AG04450 (cell line): ENCODE measurements at places on chromosomes 2 and 18.

GRCh38 chr18:46575851-46576250 lies 81.2 kb downstream of the LOXHD1 start:
- no peak for DNase-seq

DNA sequence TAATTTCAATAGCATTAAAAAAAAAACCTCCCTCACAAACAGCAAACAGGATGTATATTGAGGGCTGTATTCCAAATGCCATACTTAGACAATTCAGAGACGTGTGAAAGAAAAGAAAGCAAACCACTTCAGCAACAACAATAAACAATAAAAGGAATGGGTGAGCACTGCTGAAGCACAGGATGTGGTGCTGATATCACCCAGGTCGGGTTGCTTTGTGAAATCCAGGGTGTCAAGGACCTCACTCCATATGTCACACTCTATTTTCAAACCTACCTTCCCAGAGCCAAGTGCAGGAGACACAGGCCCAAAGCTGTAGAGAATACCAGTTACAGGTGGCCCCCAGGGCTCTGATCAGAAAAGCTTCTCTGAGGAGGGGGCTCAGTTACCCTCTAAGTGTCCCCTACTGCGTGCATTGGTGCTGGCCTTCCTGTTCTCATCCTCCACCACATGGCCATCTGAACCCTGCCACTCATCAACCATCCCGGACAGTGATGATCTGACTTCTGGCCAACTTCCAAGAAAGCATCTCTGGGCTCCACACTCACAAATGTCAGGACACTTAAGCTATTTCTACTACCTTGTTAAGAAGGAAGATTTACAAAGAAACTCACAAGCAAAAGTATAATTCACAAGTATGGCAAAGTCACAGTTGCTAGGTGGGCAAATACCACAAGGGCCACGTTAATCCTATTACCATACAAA lies 363.0 kb downstream of the SS18 start:
- DNase-seq, result no peak

- DNase-seq, result no peak
These were observed 104.5 kb upstream of the MCFD2 start for GRCh38 chr2:47019961-47020681.

DNA sequence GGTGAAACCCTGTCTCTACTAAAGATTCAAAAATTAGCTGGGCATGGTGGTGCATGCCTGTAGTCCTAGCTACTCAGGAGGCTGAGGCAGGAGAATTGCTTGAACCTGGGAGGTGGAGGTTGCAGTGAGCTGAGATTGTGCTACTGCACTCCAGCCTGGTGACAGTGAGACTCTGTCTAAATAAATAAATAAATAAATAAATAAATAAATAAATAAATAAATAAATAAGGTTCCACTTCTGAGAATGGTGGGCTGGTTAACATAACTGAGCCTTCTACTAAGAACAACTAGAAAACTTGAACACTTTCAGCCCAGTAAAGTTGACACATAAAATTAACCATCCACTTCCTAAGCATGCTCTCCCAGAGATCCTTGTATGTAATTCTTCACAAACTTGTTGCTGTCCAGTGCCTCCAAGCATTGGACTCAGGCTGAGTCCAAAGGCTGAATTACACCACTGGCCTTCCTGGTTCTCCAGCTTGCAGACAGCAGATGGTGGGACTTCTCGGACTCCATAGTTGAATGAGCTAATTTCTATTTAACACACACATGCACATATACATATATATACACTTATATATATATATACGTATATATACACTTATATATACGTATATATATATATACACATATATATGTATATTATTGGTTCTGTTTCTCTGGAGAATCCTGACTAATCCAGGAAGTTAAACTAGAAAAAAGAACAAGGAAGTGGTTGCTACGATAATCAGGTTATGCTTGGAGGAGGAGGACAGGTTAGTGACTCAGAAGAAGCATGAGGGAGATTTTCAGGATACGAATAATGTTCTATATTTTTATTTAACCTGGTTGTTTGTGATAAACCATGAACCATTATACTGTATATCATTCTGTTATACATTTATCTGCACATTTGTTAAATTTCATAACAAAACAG lies 348.8 kb downstream of the METTL4 start:
- DNase-seq, result no peak

DNA sequence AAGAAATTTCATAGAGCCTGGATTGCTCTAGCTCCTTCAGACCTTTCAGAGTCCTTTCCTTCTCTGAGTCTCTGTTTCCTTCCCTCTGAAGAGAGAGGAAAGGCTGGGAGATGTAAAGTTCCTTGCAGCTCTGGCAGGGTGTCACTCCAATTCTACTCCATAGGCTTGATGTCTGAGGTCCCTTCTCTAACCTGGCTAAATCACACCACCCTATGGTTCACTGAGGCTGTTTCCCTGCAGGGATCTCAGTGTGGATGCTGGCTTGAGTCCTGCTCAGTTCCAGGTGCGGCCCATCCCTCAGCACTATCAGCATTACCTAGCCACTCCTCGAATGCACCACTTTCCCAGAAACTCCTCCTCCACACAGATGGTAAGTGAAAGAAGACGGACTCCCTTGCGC lies 209.7 kb downstream of the LOXHD1 start:
- no peak for DNase-seq

DNA sequence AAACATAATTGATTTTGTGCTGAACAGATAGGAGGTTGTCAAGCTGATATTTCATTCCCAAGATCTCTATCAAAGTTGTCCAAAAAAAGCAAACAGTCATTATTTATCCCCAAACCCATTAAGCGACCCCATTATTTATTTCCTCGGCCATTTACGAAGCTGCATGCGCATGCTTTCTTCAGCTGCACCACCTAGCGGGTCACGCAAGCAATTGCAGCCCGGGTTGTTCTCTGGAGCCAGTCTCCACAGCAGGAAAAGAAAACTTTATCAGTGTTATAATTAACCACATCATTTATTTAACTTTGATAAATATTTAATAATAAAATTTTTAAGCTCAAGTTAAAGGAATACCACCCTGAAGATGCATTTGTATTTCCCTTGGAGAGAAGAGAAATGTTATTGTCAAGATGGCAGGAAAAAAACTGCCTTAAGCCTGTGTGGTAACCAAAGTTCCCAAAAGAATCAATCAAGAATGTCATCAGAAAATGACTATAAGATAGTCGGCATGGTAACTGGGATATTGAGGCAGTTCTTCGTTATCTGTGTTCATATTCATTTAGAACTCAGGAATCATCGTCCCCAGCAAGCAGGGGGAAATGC lies 304.7 kb downstream of the FBXO15 start:
- peak; percentile 23 for DNase-seq

DNA sequence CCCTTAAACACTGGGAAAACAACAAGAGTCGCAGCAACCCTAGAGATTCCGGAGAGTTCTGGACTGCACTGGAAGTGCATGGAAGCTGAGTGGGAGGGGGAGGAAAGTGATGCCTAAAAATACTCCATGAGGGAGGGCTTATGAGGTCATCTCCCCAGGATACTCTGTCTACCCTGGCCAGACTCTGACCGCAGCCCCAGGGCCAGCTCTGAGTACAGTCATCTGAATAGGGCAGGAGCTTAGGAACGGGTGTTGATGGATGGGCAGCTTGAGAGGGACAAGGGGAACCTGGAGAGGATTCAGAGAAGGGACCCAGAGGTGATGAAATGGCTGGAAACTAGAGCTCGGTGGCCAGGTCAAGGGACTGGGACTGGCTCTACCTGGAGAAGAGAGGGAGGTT lies 79.3 kb upstream of the IGFBP5 start:
- DNase-seq, result peak; percentile 63

GRCh38 chr18:77114415-77115191 lies 18.0 kb downstream of the MBP start:
- DNase-seq, result peak; percentile 54

DNA sequence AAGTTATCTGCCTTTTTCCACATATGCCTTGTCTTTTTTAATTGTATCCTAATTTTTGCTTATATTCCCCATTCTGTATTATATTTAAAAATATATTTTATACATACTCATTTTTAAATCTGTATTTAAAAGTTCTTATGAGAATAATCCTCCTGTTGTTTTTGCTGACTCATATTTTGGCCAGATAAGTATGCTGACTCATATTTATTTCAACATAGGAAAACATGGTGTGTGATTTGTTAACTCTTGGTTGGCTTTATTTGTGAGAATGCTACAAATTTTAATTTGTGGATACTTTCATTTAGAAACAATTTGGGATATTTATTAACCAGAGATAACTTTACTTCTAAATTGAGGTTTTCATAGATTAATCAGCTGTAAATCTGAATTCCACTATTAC lies 587.7 kb downstream of the CPS1 start:
- no peak for DNase-seq

- no peak for DNase-seq
These were observed 449.9 kb downstream of the LRATD1 start for GRCh38 chr2:15082105-15083058.

- no peak for DNase-seq
These were observed 248.7 kb upstream of the MYT1L start for GRCh38 chr2:2579814-2580213.

DNA sequence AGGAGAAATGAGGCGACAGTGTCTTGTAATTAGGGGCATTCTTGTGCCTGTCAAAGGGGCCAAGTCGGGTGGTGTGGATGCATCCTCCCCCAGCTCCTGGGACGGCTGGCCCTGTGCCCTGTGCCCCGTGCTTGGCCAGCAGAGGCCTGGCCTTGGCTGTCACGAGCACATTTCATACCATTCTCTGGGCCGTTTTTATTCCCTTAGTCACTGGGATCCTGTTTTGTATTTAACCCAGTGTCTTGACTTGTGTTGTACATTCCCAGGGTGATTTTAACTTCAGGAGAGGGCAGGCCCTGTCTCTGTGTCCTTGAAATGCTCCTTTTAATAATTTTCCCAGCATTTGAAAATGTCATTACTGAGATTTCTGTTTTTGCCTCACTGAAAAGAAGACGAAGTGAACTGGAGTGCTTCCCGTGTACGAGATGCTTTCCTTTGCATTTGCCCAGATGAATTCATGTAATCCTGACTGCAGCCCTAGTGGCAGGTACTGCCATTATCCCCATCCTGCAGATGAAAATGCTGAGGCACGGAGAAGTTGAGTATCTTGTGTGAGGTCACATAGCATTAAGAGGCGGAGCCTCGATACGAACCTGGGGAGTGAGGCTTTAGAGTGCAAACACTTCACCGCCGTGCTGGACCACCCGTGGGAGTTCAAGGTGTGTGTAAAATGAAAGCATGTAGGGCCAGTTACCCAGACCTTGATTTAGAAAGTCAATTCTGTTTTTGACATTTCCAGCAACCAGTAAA lies 57.0 kb downstream of the SH3RF3 start:
- DNase-seq, result no peak

DNA sequence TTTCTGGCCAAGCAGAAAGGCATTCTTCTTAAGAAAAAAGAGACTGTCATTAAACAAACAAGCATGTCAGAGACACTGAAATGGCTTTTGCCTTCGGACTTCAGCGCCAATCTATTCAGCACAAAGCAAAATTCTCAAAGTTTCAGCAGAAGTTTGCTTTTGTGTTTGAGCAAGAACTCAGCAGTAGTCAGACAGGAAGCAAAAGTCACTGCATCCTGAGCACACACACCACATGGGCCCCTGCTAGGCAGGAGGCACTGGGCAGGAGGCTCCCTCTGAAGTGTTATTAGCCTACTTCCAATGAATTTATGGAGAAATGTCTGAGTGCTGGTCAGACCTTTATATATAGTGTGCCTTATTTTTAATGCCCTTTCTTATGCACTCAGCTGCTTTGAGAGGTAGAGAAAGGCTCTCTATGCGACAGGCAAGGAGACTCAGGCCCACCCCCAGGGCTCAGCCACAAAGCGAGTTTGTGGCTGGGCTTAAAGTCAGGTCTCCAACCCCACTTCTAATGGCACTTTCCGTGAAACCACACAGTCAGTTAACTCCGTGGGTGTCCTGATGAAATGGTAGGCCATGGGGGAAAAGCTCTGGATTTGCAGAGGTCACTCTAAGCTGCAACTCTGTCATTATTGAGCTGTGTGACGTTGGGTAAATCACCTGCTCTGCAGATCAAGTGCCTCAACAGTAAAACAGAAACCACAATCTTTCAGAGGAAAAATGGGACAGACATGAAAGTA lies 161.0 kb upstream of the TMEM200C start:
- DNase-seq, result peak; percentile 6

DNA sequence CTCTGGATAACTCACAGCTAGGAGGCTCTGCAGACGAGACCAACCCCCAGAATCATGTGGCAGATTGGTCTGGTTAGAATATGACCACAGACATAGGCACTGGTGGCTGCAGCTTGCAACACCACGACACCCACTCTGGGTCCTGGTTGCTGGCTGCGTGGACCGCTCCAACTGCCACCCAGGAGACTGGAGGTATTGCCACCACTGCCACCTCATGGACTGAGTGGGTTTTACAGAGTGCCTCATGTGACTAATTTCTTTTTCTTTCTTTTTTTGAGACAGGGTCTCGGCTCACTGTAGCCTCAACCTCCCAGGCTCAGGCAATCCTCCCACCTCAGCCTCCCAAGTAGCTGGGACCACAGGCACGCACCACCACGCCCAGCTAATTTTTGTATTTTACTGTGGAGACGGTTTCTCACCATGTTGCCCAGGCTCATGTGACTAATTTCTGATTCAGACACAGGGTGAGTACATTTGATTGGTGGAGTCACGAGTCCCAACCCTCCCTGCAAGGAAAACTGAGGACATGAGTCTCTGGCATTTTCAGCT lies 29.9 kb upstream of the NT5DC4 start:
- no peak for DNase-seq
